Cardiac fibroblast (primary cell): ENCODE measurements at places on chromosomes 5 and 9.

DNA sequence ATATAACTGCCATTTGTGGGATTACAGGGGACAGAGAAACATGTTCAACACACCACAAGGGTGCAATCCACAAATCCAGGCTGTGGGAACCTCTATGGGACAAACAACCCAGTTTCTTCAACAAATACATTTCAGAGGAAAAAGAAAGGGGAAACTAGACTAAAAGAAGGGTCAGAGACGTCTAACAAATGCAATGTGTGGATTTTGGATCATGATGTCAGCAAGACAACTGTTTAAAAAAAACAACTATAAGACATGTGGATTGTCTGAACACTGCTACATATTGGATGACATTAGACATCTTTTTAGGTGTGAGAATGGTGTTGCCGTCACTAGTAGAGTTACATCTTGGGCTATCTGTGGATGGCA lies 3.9 kb upstream of the RALGDS start:
- DNase-seq: no peak

DNA sequence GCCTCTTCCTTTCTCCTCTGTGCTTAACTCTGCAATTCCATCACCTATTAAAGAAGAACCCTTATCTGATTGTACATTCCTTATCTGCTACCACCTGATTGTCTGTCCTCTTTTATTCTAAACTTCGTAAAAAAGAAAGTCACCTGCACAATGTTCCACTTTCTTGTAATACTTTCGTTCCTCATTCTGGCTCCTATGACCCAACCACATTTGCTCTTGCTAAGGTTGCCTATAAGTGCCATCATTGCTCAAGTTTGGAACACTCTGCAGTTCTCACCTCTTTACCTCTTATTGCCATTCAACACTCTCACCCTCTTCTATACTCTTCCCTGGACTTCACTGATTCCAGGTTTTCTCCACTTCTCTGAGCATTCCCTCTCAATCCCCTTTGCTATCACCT lies 10.1 kb downstream of the TAF1L start:
- no peak for DNase-seq

- DNase-seq: peak; percentile 12
Measured at GRCh38 chr5:17441351-17441750, 56.7 kb upstream of the TAF11L2 start.

GRCh38 chr9:95974389-95974788 lies 98.9 kb downstream of the ERCC6L2 start:
- DNase-seq: no peak

DNA sequence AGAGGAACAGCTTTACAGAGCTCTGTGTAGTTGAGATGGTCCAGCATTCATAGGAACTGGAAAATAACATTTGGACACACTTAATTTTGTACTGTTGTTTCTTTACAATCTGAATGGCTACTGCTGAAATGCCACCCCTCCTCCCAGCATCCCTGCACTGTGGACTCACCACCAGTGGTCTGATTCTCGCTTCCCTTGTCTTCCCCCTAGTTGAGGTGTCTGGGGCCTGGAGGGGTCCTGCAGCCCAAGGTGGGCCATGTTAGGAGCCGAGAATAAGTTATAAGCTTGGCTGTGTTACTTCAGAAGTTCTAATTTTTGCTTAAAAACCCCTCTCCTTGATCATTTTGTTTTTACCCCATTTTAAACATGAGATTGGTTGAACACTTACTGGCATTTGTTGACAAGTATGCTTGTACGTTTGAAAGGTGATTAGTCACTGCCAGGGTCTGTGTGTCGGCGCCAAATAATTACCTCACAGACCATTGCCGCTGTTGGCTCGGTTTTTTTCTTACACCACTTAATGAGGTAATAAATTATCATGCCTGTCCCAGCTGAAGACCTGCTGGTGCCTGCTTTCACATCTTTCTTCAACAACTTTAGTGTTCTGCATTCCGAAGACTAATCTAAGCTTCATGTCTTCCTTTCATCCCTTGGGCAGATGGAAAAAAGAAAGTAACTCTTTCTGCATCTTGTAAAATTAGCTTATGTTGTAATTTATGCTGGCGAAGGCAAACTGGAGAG lies 65.8 kb downstream of the MCCC2 start:
- no peak for DNase-seq

GRCh38 chr9:92942688-92943616 lies 4.4 kb upstream of the FGD3 start:
- no peak for DNase-seq

- DNase-seq: no peak
Measured at GRCh38 chr5:32630867-32631491, 45.6 kb downstream of the SUB1 start.

DNA sequence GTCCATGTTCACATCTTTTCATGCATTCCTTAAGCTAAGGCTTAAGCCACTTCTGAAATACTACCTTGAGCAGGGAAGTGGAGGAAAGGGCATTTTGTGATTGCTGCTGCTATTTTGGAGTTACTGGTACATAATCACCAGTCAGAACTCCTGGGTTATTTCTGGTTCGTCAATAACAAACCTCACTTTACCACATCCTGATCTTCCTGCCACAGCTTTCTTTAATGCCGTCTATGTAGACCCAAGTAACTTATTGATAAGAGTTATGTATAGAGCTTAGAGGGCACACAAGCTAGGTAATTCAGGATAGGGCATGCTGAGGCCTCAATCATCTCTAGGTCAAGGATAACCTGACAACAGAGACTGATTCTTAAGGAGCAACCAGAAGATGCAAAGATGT lies 120.7 kb downstream of the DOCK8 start:
- no peak for DNase-seq

GRCh38 chr5:636951-637350 lies 24.8 kb downstream of the CEP72 start:
- DNase-seq: no peak
